ENCODE measurements at places on chromosomes 6 and 20.

DNA sequence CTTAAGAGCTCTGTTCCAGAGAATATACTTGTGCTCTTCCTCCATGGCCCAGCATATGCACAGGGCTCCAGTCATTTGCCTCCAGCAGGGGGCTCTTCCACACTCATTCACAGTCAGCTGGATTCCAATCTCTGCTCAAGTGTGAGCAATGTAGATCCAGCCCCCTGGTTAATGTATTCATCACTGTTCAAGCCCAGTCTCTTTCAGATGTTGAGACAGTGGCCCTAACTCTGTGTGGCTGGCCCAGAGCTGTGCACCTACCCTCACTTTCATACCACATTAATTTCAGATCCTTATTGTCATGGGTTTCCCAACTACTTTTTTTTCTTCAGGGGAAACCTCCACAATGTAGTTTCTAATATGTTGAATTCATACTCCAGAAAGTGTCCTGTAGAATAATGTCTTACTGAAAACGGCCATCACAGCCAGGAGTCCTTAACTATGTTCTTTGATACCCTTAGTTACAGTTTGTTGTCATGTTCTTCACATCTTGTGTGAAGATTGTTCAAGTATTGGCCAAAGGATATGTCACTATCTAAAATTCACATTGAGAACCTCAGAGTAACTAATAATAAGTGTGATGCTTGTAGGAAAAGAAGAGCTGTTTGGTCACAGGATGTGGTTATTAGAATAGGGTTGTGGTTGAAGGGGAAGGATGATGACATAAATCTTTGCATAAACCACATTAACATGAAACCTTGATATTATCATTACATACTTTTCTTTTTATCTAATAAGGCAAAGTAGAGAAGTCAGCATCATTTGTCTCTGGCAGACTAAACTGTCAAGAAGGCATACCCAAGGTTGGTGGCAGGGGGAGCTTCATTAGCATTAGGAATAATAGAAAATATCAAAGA is 14.4 kb upstream of the HLA-DQA1 start:
- peak; percentile 76 for DNase-seq

DNA sequence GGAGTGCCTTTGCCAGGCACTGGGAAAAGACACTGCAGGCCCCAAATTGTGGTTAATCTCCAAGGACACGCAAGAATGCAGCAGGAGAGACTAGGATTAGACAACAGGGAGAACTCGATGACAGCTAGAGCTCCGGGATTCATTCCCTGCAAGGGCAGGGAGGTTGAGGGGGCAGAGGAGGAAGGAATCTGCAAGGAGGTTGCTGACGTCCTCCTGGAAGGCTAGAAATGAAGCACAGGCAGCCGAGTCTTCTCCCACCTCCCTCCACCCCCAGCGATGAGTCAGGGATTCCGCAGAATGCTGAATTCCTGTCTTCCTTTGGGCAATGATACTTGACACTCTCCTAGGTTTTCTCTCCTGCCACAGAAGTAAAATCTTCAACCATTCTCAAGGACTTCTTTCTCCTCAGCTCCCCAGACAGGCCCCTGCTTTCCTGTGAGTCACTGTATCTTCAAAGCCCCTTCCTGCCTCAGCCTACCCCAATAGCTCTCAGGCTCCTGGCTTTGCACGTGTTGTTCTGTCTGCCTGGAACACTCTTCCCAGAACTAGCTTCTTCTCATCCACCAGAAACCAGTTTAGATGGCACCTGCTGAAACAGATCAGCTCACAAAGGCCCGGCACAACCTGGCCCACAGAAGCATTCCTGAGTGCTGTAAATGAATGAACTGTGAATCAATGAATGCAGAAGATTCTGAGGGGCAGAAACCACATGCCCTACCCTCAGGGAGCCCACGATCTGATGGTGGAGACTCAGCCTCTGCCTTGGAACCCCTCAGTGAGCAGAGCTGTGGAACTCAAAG is 85.6 kb downstream of the MRPL14 start:
- no peak for DNase-seq

DNA sequence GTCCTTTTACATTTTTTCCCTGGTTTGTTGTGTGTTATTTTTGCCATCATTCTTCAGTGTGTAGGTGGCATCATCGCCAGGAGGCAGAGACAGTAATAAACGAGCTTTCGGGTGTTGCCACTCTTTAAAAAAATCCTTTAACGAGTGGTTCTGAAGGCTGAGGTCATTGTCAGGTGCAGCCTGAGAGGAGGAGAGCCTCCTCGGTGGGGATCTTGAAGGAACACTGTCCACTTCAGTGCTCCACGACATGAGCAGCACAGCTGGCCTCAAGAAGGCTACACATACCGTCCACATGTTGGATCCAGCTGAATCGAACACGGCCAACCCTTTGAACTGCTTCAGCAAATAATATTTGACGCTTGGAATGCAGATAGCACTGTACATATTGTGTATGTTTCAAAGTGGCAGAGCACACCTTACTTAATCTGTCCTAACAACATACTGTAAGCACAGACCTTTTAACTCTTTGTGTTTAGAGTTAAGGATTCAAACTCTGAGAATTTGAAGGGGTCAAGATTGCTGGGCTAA is 48.0 kb upstream of the FOXQ1 start:
- DNase-seq = no peak

DNA sequence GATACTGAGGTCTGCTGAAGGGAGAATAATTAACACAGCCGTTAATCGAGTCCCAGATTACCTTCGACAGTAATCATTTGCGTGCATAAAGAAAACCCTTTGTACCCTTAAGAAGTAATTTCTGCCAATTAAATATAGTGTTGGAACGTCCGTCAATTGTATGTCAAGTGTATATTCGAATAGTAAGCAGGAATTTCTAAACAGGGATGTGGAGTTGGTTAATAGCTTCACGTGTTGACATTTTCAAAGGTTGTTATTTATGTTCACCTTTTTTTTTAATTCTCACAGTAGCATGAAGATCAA is 798 bp upstream of the SNAP91 start:
- no peak for DNase-seq

GRCh38 chr20:50049442-50050026 is 63.4 kb downstream of the UBE2V1 start:
- DNase-seq = no peak

GRCh38 chr6:168214586-168215104 is 104.9 kb downstream of the DACT2 start:
- DNase-seq = no peak

DNA sequence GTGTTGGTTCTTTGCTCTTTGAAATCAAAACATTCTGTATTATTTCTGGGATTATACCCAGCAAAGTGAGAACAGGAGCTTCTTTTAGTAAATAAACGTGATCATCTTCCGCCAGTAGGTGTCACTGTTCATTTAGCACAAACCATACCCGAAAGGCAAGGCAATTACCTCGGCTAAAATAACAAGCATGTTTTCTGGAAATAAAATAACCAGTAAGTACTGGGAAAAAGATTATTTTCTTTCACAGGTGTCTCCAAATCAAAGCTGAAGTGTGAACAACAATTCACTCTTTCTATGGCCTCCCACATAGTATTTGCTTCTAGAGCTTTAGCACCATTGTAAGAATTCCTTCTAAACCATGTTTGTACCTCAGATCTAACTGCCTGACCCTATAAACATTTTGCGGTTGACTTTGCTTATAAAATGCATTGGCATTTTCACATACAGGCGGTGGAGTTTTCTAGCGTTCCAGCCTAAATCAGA is 144.6 kb upstream of the AGPAT4 start:
- DNase-seq = peak; percentile 82

GRCh38 chr6:39029156-39030011 is 19.2 kb upstream of the GLP1R start:
- DNase-seq = peak; percentile 64

DNA sequence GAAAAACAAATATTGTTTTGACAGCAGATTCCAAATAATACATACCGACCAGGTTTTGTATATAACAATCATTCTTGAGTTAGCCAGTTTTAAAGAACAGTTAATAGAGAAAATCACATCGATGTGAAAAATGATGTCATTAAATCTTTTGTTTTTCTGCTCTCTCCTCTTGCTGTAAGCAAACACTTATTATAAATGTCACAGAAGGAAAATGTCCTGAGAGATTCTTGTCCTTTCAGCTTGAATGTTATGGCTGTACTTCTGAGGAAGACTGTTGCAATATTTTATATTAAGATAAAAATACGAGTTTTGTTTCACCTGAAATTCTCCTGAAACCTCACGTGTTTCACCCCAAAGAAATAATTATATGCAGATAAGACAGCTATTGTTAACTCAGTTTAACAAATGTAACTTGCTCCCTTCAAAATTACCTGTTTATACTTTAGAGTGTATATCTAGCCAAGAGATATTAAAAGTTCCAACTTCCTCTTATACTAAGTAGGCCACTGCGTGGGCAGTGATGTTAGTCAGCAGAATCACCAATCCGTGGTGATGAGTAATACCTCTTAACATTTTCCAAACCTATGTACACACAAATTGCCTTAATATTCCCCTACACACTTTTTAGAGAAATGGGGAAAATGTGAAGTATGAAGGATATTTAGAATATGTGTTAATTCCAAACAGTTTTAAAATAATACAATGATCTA is 1111.4 kb upstream of the CITED2 start:
- DNase-seq = peak; percentile 10

DNA sequence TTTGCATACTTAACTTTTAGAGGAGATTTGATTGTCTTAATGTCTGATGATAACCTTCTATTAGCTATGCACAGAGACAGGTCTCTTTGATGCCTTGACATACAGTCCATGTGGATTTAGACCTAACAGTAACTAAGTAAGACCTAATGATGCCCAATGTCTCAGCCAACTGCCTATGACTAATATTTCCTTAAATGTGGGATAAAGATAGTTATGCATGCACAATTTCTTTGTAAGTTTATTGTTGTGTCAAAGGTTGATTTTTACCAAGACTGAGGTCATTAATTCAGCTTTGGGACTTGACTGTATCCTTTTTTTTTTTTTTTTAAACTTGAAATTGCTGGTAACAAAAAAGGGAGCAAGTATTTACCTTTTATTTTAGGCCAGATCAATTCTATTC is 450.0 kb downstream of the HAO1 start:
- DNase-seq = no peak

- DNase-seq = no peak
These were observed 26.4 kb downstream of the PNPLA1 start for GRCh38 chr6:36296240-36296639.

GRCh38 chr20:17660667-17661066 is 21.4 kb downstream of the RRBP1 start:
- no peak for DNase-seq

GRCh38 chr6:51541847-51542246 is 545.6 kb downstream of the PKHD1 start:
- DNase-seq = peak; percentile 6

- DNase-seq = no peak
These were observed 85.7 kb downstream of the PLCB4 start for GRCh38 chr20:9154464-9155024.

GRCh38 chr20:63054681-63055240 is 48.0 kb upstream of the BHLHE23 start:
- no peak for DNase-seq

GRCh38 chr6:169561665-169562064 is 140.2 kb downstream of the WDR27 start:
- no peak for DNase-seq

DNA sequence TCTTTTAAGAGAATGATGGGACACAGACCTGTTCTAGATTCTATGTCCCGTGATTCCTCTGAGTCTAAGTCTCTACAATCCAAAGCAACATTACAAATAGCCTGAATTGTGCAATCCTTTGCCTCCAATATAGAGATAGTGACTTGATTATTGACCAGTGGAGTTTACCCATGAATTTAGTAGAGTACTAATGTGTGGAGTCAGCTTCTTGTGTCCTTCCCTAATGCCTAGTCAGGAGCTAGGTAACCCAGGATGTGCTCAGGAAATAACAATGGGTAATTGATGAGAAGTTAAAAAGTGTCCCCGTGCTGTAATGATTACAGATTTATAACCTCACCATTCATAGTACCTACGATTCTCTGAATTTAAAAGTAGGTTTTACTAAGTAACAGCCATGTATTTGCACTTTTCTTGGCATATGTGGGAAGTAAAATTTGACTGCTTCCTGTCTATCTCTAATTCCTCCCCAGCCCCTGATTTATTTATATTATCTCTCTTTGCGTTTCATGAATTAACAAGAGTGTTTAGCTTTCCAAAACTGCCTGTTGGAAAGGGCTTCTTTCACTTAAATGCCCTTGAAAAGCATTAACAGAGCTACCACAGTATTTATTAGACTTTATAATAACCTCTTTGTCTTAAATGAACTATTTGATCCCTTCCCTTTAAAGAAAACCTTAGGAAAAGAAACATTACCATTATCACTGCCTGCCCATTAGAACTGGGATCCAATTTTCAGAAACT is 30.5 kb downstream of the NEDD9 start:
- no peak for DNase-seq

GRCh38 chr6:104411302-104411701 is 448.4 kb downstream of the HACE1 start:
- no peak for DNase-seq

GRCh38 chr6:168741942-168742782 is 301.2 kb downstream of the SMOC2 start:
- no peak for DNase-seq

GRCh38 chr6:25186919-25187318 is 92.3 kb upstream of the CARMIL1 start:
- DNase-seq = no peak

DNA sequence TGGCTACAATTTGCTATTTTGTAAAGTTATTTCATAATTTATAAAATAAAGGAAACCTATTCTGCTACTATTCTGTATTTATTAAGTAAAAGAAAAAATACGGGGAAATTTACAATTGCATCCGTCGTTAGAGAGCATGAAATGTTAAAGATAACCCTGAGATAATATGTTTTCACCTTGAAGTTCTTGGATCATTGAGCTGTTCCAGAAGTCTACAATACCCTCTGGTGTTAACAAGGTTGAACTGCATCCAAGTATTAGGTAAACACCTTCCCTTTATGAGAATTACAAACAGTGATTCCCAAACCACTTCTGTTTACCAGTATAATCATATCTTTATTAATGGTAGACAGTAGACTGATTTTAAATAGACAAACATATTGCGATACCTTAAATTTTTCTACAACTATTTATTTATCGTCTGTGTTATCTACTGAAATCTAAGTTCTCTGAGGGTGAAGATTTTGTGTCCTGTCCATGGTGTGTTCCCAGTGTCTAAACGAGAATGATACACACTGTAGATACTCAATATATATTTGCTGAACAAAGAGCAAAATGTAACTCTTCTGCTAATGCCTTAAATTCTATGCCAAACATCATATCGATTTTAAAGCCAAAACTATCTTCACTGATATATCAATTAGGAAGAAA is 28.2 kb downstream of the TBC1D32 start:
- DNase-seq = peak; percentile 77

DNA sequence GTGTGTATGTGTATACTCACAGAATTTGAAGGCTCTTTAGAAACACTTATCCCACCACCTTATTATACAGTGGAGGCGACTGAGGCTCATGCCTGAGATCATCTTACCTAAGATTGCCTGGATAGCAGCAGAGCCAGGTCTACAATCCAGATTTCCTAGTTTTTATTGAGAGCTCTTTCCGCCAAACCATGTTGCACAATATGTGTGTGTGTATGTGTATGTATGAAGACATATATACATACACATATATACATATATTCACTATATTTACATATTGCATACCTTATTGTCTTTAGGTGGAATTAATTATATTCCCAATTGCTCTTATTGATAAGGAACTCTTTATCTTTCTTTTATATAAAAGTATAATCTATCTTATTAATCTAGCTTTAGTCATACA is 130.6 kb downstream of the AFG1L start:
- no peak for DNase-seq

- DNase-seq = no peak
These were observed 73.1 kb downstream of the ZMYND8 start for GRCh38 chr20:47283411-47283810.
